ENCODE measurements at places on chromosomes 1 and 21.
A peak's percentile ranks its signal among the peaks of the same experiment; 100 is the strongest.

DNA sequence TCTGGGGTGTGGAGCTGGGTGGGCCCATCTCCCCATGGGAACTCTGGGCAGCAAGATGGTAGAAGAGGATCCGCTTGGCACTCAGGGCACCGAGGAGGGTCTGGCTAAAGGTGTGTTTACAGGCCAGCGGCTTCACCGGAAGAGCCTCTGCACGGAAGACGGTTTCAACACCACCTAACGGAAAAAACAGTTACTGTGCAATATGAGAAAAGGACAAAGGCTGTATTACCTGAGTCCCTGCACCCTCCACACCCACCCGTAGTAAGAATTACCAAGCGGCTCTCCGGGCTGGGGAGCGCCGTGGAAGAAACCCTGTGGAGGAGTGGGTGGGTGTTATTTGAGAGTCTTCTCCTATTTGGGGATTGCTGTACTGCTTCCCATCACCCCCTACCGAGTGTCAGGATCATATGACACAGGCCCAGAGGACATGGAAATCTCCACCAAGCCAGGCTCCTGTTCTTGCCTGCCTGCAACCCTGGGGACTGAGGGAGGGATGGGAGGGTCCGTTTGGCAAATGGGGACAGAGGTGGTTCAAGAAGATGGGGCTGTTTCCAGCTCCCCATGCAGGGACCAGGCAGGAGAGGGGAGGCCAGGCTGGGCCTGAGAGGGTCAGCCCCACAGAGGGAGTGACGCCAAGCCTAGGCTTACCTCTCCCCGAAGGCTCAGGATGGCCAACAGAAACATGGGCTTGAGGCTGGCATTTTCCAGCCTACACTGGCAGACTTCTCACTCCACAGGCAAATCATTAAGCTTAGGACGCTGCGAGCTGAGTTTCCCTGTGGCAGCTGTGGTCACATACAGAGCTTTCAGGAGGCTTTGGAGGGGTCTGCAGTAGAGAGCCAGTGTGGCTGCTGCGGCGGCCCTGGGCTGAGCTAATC lies 203.5 kb upstream of the TMEM51 start:
- DNase-seq, result no peak

DNA sequence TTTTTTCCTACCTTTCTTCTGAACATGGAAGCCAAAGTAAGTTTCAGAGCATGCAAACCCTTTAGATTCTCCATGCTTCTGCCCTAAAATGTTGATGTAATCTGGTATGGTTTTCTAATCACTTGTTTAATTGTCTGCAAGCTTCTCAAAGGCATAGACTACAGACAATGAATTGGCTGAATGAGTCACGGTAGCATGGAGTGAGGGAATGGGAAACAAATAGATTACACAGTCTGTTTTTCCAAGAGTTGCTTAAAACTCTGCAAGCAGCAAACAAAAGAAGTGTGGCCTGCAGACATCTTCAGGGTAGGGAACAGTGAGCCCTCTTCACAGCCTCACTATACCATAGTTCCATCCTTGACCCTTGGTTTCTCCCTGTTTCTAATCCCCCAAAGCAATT lies 326.0 kb downstream of the BARHL2 start:
- no peak for DNase-seq

- DNase-seq, result no peak
These were observed 376.3 kb downstream of the KCNH1 start for GRCh38 chr1:210757677-210758076.

GRCh38 chr1:208058267-208058666 lies 147.3 kb upstream of the CD34 start:
- no peak for DNase-seq

GRCh38 chr1:20411196-20411980 lies 74.6 kb downstream of the CAMK2N1 start:
- DNase-seq, result no peak

- DNase-seq, result peak; percentile 95
These were observed 14.8 kb upstream of the BTG2 start for GRCh38 chr1:203290261-203291089.

GRCh38 chr21:36873513-36873912 lies 93.0 kb downstream of the HLCS start:
- no peak for DNase-seq

GRCh38 chr1:119778359-119778758 lies 9.7 kb upstream of the HMGCS2 start:
- no peak for DNase-seq

DNA sequence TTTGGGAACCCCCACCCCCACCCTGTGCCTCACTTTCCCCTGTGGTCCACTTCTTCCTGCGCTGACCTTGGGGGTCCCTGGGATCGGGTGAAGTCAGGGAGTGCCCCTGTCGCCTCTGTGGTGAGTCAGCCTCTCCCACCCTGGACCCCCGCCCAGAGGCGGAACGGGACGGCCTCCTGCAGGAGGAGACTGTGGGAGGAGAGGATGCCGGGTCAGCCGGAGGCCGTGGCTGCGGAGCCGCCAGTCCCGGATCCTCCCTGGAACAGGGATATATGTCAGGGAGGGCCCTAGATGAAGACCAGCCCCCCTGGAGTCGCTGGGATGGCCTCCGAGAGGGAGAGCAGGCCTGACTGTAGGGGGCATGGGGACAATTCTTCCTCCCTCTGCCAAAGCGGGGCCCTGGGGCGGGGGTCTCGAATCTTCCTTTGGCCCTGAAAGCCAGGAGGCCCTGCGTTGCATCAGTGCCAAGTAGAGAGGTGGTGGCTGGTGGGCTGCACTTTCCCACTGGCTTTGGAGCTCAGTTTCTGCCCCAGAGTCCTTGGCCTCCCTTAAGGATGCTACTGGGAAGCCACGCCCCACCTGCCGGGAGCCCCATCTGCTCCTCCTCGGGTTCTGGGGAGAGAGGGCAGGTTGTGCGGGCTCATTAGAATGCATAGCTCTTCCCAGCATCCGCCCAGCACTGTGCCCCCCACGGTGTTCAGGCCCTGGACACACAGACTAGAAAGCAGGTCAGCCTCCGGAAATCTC lies 930 bp downstream of the ARHGEF10L start:
- no peak for DNase-seq

DNA sequence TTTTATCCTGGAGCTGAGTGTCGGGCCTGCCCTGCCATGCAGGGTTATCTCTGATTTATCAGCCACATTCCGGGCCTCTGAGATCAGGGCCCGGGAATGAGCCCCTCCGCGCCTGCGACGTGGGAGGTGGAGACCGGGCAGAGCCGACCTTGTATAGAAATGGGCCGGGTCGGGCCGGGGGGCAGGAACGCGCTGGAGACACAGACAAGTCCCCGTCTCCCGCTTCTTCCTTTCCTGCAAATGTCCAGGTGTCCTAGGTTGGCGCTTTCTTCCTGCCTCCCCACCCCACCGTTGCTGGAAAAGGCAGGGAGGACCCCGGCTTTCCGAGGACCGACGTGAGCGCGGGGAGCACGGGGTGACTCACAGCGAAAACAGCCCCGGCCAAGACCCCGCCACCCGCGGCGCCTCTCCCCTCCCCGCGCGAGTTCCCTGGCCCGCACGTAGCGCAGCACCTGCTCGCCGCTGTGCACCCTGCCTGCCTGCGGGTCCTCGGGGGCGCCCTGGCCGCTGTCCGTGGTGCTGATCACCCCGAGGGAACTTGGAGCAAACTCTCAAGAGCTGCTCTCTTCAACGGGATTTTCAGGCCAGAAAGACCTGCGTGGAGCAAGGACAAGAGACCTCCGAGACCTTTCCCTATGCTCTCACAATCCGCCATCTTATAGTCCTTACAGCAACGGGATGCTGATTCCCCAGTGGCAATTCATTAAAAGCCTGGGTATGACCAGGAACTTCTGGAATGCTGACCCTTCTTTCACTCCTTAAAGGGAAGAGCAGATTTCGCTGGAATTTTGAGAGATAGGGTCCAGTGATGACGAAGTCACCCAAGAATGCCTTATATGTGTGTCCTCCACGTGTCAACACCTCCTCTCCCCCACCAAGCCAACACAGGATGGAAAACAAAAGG lies 475 bp upstream of the NPPB start:
- DNase-seq, result peak; percentile 17

GRCh38 chr1:93579891-93580290 lies 101.7 kb downstream of the BCAR3 start:
- DNase-seq, result no peak

DNA sequence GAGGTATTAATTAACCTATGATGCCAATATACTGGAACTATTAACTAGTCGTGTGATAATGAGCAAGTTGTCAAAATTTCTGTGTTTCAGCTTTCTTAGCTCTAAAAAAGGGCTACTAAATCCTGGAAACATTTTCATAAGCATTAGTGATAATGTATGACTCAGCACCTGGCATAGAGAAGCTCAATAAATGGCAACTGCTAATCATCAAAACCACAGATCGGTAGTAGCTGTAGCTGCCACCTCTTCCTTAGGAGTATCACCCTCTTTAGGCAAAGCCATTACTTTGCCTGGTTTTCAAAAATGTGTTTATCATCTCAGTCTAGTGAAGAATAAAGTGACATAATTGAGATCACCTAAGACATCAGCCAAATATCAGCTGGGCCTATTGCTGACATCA lies 75.5 kb downstream of the TPR start:
- no peak for DNase-seq

GRCh38 chr1:68565923-68566322 lies 69.0 kb upstream of the DEPDC1 start:
- no peak for DNase-seq

GRCh38 chr1:28111157-28111556 lies 22.7 kb upstream of the EYA3 start:
- no peak for DNase-seq

GRCh38 chr1:107555578-107555977 lies 409.4 kb downstream of the VAV3 start:
- no peak for DNase-seq

GRCh38 chr1:33299461-33300155 lies 21.3 kb downstream of the A3GALT2 start:
- DNase-seq, result no peak

- DNase-seq, result peak; percentile 47
These were observed 17.7 kb upstream of the PTPRC start for GRCh38 chr1:198620951-198621824.

GRCh38 chr1:165828103-165828668 lies 772 bp downstream of the UCK2 start:
- DNase-seq, result peak; percentile 29

DNA sequence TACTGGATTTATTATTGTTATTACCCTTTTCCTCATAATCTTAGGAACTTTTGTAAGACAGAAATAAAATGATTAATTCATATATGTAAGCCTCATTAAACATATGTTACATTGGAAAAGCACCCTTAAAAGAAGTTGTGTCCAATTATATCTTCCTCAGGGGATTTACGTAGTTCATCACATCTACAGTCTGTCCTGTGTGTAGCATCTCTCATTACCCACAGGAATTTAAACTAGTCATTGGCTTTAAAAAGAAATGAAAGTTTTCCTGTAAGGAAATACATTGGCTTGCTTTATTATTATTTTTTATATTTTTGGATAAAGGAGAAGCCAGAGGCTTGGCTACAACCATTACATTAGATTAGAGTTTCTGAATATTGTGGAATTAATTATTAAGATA lies 56.1 kb downstream of the SWT1 start:
- DNase-seq, result no peak

All from stimulated activated CD8-positive, alpha-beta memory T cell treated with anti-CD3 and anti-CD28 coated beads, Interleukin-15, amount 100 ng/mL, for 4 hours (primary cell).